ENCODE measurements at places on chromosomes 16 and 17.

DNA sequence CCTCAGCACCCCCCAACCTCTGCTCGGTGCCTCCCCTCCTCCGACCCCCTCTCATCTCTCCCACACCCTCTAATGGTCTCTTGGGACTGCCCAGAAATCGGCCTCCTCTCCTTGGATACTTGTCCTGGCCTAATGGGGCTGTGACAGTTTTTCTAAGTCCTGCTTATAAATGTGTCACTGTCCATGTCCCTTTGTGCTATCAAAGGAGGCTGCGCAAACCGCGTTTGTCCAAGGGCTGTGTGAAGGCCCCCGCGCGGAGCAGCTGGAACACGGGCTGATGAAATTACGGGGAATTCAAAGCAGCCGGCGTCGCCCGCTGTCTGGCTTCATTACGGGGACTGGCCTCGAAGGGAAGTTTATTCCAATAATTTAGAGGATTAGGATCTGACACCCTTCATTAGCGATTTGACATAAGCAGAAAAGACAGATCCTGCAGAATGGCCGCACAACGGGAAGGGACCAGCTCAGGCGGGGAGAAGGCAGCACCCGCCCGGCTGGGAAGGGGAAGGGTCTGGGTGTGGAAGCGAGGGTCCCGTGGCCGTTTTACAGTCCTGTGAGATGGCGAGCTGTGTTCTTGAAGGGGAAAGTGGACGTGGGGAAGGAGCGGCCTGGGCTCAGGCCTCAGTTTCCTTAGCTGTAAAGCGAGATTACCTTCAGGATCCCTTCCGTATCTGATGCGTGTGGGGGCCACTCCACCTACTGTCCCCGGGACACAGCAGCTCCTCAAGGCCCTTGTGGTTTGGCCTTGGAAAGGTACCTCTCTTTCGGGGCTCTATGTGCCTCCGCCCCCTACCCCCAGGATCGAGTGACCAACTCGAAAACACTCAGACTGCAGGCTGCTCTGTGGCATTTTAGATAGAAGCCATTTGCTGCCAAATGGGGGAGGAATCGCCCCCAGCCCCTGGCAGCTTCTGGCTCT is 1.6 kb upstream of the WFIKKN2 start:
- no peak for DNase-seq

DNA sequence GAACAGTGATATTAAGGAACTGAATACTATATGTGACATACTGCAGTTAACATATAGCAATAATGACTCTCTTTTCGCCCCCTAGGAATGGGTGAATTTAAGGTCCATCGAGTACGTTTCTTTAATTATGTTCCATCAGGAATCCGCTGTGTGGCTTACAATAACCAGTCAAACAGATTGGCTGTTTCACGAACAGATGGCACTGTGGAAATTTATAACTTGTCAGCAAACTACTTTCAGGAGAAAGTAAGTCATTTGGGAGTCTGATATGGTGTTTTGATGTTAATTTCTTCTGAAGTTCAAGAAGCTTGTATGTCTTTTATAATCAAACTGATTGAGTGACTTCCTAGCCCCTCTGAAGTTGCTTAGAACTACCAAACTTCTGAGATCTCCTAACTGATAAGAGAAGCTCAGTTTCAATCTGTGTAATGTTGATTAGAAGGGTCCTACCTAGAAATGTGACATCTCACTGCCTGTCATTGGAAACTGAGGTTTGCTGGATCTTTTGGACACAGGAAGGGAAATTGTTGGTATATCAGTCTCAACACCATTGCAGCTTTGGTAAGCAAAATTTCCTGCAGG is 1.0 kb downstream of the UTP4 start:
- no peak for DNase-seq

DNA sequence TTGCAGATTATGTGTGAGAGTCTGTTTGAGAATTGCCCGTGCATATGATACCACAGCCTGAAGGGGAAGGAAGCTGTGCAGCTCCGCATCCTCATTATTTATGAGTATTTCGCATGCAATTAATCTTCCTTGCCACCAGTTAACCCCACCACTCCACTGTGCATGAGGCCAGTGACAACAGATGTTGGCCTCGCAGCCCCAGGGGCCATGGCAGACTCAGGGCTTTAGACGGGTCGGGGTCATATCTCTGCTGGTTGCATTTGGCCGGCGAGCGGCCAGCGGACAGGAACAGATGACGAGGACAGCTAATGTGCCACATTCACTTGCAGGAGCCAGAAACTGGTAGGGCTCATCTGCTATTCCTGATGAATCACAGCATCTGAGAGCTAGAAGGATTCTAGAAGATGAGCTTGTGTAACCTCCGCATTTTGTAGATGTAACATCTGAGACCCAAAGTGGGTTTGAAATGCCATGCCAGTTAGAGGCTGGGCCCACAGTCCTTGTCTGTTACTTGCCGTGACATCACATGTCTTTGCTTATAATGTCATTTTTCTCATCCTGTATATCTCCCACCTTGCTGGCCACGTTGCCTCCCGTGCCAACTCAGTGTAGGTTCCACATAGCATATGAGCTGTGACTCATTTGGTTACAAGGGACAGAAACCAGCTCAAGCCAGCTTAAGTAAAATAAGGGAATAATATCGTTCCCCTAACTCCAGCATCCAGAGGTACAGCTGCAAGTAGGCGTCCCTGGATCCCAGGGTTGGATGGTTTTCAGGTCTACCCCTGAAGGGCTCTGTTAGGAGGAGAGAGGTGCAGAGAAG is 137.2 kb downstream of the SNX29 start:
- no peak for DNase-seq

GRCh38 chr17:50626037-50626574 is 8.6 kb upstream of the ABCC3 start:
- peak; percentile 52 for DNase-seq

GRCh38 chr16:31268891-31269290 is 9.1 kb downstream of the ITGAM start:
- DNase-seq: no peak

DNA sequence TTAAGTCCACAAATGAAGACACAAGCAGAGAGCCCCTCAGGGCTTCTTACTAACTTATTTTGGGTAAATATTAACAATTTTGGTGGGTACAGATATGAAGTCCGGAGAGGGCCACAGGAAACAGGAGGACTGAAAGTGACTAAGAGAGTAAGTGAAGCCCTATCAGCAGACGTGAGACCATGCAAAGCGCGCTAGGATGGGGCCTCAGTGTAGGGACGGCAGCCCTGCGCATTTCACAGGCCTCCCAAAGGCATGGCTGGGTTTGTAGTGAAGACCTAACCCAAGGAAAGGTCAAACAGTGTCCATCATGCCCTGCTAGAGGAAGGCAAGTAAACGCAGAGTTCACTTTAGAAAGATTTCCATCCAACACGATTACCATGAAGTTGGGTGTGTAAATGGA is 60.0 kb upstream of the SREBF1 start:
- no peak for DNase-seq

Measured in Caki2 (cell line).